ENCODE measurements at places on chromosomes 3 and 15. TPM values are rescaled to one million over a fixed set of nuclear protein-coding genes. Genes with fewer than 3 reads are reported as not detected.

- no peak for DNase-seq
Observed at GRCh38 chr3:116601206-116601605, 108.4 kb upstream of the TUSC7 start.

GRCh38 chr3:196168808-196169391 lies 42.3 kb downstream of the ZDHHC19 start:
- DNase-seq = no peak

GRCh38 chr15:53576841-53577240 lies 182.6 kb downstream of the WDR72 start:
- DNase-seq = no peak

GRCh38 chr3:112030901-112031300 lies 3.6 kb upstream of the TMPRSS7 start:
- DNase-seq = no peak

DNA sequence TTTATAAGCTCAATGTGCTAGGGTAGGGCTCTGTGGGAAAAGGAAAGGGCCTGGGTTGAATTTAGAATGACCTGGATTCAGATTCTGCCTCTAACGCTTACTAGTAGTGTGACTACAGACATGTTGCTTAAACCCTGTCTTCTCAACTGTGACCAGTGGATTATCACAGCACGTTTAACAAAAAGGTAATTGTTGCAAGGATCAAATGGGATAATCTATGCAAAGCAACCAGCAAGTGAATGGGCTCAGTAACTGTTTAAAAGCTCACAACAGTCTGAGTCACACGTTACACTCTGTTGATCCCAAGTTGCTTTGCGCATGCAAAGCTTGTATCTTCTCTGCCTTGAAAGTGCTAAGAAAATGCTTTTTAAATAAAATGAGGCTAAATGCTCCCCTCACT lies 236.5 kb downstream of the IL20RB start:
- no peak for DNase-seq

- DNase-seq = peak; percentile 38
Observed at GRCh38 chr15:73940061-73940981, 14.1 kb downstream of the LOXL1 start.

GRCh38 chr15:91530956-91531582 lies 322.4 kb upstream of the SLCO3A1 start:
- no peak for DNase-seq

DNA sequence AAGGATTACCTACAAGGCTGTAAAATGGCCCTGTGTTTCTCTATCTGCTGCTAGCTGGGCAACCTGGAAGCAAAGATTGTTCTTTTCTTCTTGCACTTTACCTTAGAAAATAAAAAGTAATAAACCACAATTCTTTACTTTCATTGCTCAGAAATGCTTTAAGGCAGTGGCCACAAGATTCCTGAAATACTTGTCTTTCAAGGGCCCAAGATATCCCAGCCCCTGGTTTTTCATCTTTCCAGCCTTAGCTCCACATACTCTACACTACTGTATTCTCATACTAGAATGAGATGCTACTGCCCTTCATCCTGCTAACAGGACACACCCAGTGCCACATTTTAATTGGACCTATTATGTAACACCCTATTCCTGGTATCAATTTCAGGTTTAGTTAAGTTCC lies 78.9 kb downstream of the GTF2E1 start:
- DNase-seq = no peak

DNA sequence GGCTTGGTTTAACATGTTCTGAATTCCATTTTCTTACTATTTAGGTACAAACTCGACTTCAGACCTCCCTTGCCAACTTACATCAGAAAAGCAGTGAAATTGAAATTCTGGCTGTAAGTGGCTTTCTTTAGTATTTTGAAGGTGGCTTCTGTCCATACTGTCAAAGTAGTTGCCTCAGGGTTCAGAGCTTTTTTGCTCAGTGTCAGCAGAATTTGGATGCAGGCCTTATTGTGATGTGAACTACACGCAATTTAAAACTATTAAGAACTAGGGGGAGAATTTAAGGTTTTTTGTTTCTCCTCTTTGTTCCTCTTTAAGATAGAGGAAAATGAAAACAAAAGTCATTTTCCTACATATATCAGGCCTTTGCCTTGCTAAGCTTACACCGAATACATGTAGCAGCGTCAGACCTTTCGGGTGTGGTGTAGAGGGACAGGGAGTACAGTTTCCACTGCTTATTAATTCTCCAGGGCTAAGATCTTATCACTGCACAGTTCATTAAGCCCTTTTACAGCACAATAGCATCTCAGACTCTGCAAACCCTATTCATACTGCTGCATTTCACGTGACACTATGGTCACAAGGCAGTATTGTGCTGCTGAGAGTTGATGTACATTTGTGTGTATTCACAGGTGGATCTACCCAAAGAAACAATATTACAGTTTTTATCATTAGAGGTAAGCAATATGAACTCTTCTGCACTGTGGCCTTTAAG lies 6.7 kb downstream of the SRP14 start:
- no peak for DNase-seq

DNA sequence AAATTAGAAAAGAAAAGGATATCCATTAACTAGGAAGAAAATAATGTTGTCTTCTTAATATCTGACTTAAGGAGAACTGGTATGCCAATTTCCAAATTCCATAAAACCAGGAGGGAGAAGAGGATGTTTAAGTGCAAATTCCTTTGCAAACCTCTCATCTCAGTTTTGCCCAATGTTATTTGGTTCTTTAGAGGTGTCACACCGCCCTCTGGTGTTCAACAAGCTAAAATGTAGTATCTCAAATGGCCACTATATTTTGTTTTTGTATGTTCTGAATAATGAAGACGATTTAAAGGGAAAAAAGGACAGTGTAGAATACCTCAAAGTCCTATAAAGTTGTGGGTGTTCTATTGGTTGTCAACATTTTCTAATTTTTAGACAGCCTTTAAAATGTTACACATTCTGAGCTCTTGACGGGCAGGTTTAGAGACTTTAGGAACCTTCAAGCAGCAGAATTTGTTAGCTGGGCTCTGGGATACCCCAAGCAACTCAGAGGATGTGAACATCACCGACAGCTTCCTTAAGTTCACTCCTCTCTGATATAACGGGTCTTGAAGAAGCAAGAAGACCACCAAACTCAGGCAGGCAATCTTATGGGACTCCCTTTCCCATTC lies 458.3 kb downstream of the MFSD1 start:
- DNase-seq = peak; percentile 79

GRCh38 chr3:76063019-76063418 lies 277.7 kb upstream of the ZNF717 start:
- DNase-seq = peak; percentile 1

DNA sequence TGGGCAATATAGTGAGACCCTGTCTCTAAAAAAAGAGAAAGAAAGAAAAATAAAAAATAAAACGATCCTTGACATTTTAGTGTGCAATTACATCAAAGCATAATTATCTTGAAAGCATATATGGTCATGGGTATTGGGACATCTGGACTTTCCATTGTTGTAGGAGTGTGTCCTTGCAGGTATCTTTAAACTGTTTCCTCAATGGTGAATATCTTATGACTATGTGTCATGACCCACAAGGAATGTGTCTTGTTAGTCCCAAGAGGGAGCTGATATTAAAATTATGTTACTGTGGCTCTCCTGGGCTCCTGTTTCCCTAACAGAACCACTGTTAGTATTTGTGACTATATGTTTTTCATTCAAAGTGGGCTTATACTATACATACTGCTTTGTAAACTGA lies 26.6 kb downstream of the EIF1B start:
- no peak for DNase-seq

GRCh38 chr3:28399206-28399605 lies 50.6 kb upstream of the AZI2 start:
- DNase-seq = no peak

- DNase-seq = no peak
Observed at GRCh38 chr3:184577546-184577945, 16.0 kb downstream of the EPHB3 start.

DNA sequence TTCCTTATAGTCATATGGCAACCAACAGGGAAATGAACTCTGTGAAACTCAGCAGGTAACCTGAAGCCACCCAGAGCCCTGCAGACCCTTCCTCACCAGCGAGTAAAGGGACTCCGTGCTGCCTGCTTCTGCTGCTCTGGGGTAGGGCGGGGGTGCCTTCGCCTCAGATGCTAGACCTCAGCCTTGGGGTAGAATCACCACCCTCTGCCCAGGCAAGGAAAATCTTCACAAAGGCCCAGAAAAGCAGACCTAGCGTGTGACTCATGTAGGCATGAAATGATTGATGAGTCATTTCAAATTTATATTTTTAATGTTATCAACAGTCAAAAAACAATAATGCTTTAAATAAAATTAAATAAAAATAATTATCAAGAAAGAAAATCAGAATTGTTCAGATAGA lies 6.6 kb downstream of the STIMATE start:
- no peak for DNase-seq

DNA sequence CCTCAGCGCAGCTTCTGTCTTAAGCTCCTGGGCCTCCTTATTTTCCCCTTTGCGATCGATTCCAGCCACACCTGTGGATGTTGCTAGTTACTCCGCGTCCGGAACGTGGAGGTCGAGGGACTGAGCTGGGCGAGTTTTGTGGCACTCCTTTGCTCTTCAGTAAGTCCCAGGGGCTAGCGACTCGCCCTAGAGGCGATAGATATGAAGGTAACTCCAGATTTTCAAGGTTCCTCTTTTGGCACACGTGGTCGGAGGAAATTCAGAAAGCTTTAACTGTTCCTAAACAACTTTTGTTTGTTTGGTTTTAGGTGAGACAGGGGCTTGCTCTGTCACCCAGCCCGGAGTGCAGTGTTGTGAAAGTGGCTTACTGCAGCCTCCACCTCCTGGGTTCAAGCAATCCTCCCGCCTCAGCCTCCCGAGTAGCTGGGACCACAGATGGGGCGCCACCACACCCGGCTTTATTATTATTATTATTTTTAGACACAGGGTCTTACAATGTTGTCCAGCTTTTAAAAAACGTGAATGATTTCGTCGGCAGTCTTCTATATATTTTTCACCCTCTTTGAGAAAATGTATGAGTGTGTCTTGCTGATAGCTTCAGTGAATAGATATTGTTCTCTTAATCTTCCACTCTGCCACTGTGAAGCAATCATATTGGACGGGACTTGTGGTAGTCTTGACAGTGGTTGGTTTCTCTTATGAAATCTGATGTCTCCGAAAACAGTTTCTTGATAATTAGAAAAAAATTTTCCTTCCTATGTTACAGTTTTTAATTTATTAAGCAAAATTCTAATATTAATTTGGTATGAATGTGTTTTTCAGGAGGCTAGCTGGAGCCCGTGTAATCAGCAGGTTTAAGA lies 785 bp downstream of the MFSD1 start:
- no peak for DNase-seq

DNA sequence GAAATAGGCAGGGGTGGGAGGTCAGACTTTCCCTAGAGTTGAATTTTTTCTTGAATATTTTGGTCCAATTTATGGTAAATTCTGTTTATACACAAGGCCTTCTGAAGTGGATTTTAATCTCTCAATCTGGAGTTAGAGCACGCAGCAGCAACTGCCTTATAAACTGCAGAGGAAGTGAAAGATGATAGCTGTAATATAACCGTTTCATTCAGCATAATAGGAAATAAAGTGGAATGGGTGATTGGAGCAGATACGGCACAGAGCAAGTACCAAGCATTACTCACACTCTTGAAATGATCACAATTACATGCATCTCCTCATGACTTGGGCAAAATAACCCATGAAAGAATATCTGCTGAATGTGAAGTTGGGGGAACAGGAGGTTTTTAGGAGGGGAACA lies 106.8 kb downstream of the ARRDC4 start:
- DNase-seq = peak; percentile 56

- no peak for DNase-seq
Observed at GRCh38 chr3:188722963-188723362, 448.8 kb upstream of the TPRG1 start.

Gene MORC1
- total RNA-seq = 0.02 TPM

Gene GLDN
- total RNA-seq = 0.74 TPM

Gene CCDC14
- 59.8 TPM for total RNA-seq

Gene RGMA
- total RNA-seq = not detected

Gene KLHL40
- not detected for total RNA-seq

Gene DUOX2
- total RNA-seq = not detected

Gene P2RY12
- total RNA-seq = not detected

Gene LSAMP
- total RNA-seq = 0.25 TPM

Gene MCCC1
- 19.7 TPM for total RNA-seq

Data from M059J (cell line).